Esophagus muscularis mucosa (tissue), 4 donors: ENCODE measurements at places on chromosomes 11 and 22. TPM values are rescaled to one million over a fixed set of nuclear protein-coding genes. Genes with fewer than 3 reads are reported as not detected.

Gene GGTLC2
- not detected for total RNA-seq

Gene C1QTNF5
- 23.7 TPM for total RNA-seq

Gene SART1
- total RNA-seq = 52.7 TPM

Gene CNGA4
- not detected for total RNA-seq

Gene OR52I1
- not detected for total RNA-seq

Gene SAA1
- 3.3 TPM for total RNA-seq

- peak; percentile 93 for DNase-seq
Observed at GRCh38 chr22:20130731-20131596, 640 bp upstream of the ZDHHC8 start.

DNA sequence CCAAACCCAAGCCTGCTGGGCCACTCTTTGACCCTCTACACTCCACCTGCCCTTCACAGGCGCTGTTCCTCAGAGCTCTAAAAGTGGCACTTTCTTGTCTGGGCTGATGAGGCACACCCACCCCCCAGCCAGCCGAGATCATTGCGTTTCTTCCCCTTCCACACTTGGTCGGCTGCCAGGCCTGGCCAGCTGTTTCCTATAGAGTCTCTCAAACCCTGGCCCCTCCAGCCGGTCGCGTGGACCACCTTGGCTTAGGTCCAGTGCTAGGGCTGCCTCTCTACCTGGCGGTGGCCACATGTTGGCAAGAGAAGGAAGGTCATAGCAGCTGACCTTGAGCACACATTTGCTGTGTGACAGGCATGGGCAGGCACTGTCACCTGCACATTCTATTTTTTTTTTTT lies 60.6 kb downstream of the PPP6R2 start:
- no peak for DNase-seq

DNA sequence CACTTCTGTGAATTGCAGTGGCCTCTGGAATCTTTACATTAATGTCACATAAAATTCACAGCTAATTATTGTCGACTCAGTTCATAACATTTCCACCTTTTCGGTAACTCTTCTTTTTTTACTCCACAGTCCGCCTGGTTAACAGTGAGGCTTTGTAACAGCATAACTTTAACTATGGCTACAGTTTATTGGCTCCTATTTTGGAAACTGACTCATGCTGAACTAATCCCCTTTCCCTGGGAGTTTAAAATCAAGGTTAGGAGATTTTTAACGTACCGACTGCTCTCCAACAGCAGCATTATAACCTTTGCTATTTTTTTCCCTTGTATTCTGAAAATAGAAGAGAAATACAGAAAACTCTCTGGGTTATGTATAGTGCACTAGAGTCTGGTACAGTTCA lies 3.2 kb upstream of the POGLUT3 start:
- no peak for DNase-seq

- DNase-seq = no peak
Observed at GRCh38 chr11:2539371-2540222, 94.8 kb downstream of the KCNQ1 start.

- DNase-seq = no peak
Observed at GRCh38 chr22:41367680-41368542, 13.8 kb upstream of the TEF start.

DNA sequence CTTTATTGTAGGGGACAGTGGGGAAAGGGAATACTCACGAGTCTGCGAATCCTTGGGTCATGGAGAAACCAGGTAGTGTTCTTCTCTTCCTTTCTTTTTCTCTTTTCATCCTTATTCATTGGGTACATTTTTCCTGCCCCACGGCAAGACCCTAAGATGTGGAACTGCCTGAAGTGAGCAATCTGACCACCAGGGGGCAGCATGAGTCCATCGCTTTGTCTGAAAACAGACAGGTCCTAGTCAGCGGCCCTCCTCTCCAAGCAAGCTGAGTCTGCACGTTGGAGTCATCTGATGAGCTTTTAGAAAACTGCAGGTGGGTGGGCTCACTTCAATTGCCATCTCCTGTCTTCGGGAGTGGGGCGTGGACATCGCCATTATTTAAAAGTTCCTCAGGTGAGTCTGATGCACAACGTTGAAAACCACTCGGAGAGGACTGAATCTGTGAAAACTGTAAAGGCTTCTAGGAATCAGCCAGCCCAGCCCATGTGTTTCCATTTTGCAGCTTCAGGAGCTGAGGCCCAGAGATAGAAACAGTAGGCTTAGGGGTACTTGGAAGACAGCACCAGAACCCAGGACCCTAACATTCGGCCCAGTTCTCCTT lies 34.0 kb upstream of the FBXO3 start:
- no peak for DNase-seq

DNA sequence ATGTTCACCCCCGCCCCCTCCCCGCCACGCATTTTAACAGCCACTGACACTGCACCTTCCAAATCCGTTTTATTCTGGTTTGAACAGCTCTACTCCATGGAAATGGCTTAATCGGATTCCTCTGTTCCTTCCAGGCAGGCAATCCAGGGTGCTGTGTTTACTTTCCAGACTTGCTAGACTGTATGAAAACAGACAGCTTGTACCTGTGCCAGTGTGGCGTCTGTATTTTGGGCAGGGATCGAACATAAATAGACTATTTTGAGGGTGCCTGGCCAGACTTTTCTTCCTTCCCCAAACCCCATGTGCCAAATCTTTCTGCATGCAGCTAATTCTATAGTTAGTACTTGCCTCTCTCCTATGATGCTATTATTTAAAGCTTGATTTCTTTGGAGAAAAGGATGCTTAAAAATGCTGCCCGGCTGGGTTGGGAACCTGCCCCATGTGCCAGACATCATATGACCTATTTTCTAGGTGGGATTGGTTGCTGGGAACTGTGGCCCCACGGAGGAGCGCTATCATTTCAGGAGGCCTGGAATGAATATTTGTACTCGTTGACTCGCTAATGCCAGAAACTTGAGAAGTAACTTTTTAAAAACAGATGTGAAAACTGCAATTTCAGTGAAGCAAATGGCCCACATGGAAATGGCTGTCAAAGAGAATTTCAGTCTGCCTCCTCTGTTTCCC lies 814.8 kb downstream of the BRD1 start:
- peak; percentile 89 for DNase-seq
